AG10803 (cell line): ENCODE measurements at places on chromosomes 6 and 20.

DNA sequence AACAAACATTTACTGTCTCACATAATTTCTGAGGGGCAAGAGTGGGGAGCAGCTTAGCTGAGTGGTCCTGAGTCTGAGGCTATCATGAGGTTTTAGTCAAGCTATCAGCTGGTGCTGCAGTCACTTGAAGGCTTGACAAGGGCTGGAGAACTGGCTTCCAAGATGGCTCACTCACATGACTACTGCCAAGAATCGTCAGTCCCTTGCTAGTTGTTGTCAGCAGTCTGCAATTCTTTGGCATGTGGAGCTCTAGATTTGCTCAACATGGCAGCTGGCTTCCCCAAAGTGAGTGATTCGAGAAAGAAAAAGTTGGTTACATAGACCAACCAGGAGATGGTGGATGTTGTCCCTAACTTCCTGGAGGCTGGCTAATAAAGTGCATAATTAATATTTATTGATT, 2.8 kb upstream of the LRRC1 start:
- DNase-seq: no peak

- peak; percentile 62 for DNase-seq
Measured at GRCh38 chr6:25233226-25233625, 45.9 kb upstream of the CARMIL1 start.

- no peak for DNase-seq
Measured at GRCh38 chr6:45003961-45004360, 324.2 kb upstream of the RUNX2 start.

DNA sequence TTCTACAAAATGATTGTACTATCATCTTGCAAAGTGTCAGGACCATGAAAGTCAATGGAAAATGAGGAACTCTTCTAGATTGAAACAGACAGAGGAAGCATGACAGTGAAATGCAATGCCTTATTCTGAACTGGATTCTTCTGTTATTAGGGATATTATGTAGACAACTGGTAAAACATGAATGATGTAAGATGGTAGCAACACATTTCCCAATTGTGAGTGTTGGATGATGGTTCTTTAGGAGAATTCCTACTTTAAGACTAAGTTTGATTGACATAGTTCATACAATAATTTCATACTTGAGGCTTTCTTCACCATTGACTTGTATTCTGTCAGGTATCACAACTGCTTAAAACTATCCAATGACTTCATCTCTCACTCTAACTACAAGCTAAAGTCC, 4.5 kb downstream of the UBE3D start:
- peak; percentile 19 for DNase-seq

DNA sequence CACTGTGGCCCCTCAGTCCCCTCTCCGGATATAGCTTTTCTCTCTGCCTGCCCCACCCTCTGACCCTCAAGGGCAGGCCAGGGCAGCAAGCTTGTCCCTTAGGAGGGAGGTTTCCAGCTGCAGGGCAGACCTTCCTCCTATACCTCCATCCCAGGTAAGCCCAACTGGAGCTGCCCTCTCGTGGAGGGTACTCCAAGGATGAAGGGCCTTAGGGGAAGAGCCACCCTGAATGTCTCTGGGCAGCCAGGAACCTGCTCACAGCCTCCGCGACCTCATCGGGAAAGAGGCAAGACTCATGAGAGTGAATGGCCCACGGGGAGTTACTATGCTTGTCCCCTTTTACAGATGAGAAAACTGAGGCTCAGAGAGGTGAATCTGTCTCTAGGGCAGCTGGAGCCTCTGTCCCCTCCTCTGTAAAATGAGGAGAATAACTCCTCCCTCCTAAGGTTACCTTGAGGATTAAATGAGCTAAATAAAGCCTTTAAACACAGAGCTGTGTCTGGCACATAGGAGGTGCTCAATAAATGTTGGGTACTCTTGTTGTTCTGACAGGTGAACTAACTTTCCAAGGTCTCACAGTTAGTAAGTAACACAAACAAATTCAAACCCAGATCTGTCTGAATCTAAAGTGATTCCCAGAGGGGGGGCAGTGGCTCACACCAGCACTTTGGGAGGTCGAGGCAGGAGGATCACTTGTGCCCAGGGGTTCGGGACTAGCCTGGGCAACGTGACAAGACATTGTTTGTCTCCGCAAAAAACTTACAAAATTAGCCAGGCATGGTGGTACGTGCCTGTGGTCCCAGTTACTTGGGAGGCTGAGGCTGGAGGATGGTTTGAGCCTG, 12.1 kb downstream of the SRXN1 start:
- DNase-seq: no peak

DNA sequence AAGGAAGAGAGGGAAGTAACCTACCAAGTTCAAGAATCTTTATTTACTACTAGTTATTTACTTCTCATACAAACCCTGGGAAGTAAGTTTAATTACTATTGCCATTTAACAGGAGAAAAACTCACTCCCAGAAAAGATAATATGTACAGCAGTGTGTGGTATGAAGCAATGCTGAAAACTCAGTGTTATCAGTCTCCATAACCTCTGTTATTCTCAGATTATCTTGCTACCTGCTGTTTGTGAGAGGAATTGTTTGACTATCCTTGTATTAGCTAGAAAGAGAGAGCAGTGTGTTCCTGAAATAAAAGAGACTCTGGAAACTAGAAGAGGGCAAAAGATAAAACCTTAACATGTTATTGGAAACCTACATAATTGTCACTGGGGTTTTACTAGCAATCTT, 38.2 kb downstream of the ADGRB3 start:
- no peak for DNase-seq

DNA sequence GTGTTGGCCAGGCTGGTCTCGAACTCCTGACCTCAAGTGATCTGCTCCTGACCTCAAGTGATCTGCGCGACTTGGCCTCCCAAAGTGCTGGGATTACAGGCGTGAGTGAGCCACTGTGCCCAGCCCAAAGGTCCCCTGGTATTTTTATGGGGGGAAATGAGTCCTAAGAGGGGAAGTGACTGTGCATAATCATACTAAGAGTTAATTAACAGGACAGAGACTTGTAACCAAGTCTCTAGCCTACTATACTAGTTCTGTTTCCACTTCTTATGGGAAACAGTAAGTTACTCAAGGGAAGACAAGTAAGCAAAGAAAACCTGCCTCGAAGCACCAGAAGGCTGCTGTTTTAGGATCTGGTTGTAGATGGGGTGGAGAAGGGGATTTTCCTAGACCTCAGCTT, 27.9 kb downstream of the TCF15 start:
- no peak for DNase-seq

DNA sequence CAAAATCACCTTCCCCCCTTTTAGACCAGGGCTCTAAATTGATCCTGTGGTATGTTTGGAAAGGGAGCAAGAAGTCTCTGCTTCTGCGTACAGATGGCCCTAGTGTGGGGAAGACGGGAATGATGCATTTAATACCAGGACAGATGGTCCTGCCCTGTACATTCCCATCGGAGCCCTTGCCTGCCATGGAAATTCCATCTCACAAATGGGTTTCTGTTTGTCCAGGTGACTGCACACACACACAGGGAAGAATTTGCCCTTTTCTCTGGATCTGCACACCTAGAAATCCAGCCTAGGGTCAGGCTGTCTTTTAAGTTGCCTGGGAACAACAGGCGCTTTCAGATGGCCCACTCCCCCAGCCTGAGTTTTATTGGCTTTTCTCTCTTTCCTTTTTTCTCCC, 1.3 kb downstream of the MAS1 start:
- no peak for DNase-seq

- no peak for DNase-seq
Measured at GRCh38 chr6:84136364-84137050, 90.9 kb downstream of the CEP162 start.

GRCh38 chr20:461254-462198, 807 bp downstream of the TBC1D20 start:
- DNase-seq: peak; percentile 56

DNA sequence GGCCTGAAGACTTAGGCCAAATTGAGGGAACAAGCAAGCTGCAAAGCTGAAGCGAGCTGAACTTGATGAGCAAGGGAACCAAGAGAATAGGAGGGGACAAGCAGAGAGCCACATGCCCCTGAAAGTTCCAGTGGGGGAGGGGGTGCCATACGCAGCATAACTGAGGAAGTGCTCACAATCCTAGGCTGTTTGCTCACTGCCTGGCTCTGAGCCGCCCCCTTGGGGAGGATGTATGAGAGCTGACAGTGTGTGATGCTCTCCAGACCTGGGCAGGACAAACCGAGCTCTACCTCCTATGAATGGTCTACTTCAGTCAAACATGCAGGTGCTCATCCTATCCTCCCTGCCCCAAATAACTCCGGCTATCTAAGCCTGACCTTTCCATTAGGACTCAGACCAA, 52.1 kb downstream of the FAXC start:
- DNase-seq: no peak

- DNase-seq: no peak
Measured at GRCh38 chr20:63273059-63273579, 506 bp downstream of the ARFGAP1 start.

- DNase-seq: no peak
Measured at GRCh38 chr6:73367761-73368355, 1.8 kb downstream of the OOEP start.

GRCh38 chr6:104943781-104944180, 13.1 kb upstream of the LIN28B start:
- DNase-seq: no peak

DNA sequence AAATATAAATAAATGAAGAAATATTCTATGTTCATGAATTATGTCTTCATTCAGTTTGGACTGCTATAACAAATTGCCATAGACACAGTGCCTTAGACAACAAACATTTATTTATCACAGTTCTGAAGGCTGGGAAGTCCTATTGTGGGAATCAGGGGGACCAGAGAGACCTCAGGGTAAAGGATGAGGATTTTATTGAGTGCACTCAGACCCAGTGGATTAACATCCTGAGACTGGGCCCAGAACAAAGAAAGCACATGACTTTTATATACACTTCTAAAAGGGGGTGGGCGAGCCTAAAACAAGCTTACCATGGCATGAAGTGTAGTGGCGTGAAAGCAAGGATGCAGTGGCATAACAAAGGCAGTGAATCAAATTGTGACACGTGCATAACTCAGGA, 26.9 kb upstream of the CBLN4 start:
- no peak for DNase-seq

DNA sequence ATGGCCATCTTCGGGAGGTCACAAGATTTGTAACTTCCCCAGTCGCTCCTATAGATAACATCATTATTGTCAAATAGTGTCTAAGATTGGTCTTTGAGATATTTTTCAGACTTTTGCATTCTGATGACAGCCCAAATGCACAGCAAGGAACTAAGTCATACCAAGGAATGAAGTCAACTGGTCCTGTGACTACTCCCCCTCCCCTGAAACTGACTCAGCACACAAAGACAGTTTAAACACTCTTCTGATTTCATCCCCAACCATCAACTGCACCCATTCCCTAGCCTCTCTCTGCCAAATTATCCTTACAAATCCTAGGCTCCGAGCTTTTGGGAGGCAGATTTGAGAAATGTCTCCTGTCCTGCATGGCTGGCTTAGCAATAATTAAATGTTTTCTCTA, 139.4 kb downstream of the HS3ST5 start:
- no peak for DNase-seq

GRCh38 chr6:6395581-6396197, 75.2 kb upstream of the F13A1 start:
- no peak for DNase-seq

DNA sequence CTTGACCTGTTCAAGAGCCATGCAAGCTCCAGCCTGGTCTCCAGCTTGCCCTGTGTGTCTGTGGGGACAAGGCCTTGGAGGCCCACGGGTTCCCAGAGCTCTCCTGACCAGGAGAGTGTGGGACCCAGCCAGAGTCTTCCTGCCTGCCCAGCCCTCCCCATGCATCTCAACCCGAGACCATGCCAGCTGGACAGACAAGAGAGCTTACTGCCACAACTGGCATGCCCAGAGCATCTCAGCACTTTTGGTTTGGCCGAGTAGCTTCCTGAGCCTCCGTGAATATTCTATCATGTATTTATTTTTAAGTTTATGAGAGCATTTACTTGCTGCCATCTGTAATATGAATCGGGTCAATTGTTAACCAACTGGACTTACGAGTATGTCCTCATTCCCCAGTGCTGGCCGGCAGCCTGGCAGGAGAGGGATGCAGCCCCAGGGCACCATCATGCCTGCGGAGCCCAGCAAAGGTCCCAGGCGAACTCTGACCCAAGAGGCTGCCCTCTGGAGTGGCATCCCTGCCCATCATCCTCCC, 14.9 kb downstream of the IP6K3 start:
- DNase-seq: no peak

- DNase-seq: no peak
Measured at GRCh38 chr20:6421321-6422248, 298.8 kb upstream of the FERMT1 start.

DNA sequence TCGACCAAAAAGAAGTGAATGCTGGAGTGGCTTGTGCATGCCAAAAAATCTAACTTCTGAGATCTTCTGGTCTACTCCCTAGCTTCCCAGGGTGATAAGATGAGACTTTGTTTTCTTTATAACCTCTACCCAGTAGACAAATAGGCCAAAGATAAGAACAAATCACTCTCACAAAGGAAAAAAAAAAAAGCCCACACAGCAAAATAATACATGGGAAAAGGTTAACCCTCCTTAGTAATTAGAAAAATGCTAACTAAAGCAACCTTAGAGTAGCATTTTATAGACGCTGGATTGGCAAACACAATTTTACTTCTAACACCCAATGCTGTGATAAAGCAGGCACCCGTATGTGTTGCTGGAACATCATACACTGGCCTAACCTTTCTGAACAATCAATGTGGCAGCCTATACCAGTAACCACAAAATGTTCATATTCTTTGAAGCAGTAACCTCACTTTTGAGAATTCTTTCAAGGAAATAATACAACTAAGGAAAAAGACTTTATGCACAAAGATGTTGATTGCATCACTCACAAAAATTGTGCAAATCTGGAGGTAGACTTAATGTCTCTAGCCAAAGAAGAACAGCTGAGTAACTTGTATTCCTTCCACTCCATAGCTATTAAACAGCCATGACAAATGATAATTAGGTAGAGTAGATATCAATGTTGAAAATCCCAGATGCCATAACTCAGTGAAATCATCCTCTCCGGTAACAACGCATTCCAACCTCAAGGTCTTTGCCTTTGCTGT, 116.3 kb upstream of the QKI start:
- no peak for DNase-seq

- DNase-seq: no peak
Measured at GRCh38 chr6:38552121-38552520, 87.6 kb downstream of the BTBD9 start.

DNA sequence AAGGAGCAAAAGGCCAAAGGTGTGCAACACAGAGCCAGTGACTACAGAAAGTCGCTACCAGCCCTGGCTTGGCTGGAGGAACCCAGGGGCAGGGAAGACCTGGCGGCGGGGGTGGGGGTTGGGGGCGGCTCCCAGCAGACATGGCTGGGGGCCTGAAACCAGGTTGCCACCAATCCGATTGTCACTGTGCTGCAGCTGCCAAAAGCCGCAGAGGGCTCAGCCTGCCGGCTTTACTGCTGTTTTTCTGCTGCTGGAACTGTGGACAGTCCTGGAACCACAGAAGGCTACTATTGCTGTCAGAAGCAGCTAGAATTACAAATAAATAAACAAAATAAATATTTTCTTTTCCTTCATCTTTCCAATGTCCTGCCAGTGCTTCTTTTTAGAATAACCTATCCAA, 25.7 kb upstream of the OGFRL1 start:
- no peak for DNase-seq

- DNase-seq: peak; percentile 49
Measured at GRCh38 chr6:154370545-154370944, 13.9 kb upstream of the IPCEF1 start.
